ENCODE measurements at places on chromosomes 11 and 22. TPM values are rescaled to one million over a fixed set of nuclear protein-coding genes. Genes with fewer than 3 reads are reported as not detected.

The GDPD4 gene
- 0.72 TPM for polyA plus RNA-seq

DNA sequence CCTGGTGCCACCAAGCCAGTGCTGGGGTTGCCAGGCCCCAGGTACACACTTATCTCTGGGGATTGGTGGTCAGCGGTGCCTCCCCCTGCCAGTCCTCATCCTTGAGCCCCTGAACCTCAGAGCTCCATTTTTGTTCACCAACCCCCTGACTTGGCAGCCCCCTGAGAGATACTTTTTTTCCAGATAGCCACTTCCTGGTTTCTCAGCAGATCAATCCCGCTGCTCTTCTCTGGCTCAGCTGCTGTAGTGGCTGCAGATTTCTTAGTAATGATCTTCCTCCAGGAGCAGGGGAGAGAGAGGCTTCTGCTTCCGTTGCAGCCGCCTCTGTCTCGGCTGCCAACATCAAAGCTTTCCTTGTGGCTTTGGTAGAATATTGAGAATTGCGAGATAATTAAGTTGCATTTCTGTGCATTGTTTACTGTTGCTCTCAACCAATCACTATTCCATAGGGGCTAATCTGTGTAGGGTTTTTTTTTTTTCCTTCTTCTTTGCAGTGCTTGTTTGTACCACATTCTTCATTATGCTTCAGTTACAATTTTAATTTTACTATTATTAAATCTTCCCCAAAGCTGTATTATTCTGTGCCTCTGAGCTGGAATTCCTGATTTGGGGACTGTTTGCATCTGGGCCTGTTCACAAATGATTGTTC lies 92.1 kb downstream of the PKNOX2 start:
- no peak for DNase-seq

DNA sequence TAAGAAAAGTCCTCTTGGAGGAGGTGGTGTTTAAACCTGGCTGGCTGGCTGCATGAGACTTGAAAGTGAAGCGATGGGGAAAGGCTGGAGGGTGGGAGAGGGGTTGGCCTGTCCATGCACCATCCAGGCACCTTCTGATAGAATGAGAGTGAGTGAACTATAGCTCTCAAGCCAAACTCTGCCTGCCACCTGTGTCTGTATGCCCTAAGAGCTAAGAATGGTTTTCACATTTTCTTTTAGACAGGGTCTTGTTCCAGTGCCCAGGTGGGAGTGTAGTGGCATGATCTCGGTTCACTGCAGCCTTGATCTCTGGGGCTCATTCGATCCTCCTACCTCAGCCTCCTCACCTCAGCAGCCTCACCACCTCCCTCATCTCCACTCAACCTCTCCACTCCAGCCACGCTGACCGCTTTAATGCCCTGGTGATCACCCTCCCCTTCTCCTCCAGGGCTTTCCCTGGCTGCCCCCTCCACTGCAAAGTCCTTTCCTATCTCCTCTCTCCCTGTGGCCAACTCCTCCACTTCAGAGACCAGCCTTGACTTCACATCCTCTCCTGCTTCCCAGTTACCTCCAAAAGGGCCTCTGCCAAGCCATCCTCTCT lies 38.3 kb upstream of the DKK3 start:
- DNase-seq, result no peak

The ELMOD1 gene
- polyA plus RNA-seq, result 5.3 TPM

DNA sequence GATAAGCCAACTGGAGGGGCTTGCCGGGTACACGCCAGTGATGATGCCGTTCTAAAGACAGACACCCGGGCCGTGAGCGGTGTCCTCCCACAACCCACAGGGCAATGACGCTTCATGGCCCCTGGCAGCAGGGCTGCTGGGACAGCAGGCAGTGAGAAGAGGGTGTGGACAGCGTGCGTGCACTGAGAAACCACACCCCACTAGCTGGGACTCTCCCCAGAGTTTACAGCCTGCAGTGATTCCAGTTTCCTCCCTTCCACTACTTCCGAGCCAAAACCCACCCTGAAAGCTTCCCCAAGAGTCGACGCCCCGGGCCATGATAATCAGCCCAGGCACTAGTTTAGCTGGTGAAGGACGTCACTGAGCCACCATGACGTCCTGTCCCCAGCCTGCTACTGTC lies 29.2 kb downstream of the CPT1A start:
- DNase-seq, result no peak

The GNB1L gene
- 2.7 TPM for polyA plus RNA-seq
